WTC11 (cell line): ENCODE measurements at places on chromosomes 5 and 9. TPM values are rescaled to one million over a fixed set of nuclear protein-coding genes. Genes with fewer than 3 reads are reported as not detected.

Gene TLE1
- total RNA-seq: 93.2 to 97.7 TPM (median 93.9 TPM) in 3 replicates

Gene FOXD1
- 7.0 to 10.3 TPM (median 7.9 TPM) in 3 replicates for total RNA-seq

Gene SPINK4
- not detected in 3 replicates for total RNA-seq

Gene DOCK8
- total RNA-seq: 2.6 to 3.2 TPM (median 2.7 TPM) in 3 replicates

Gene CSF2
- 0.25 TPM in 1 of 3 replicates, not detected in the others for total RNA-seq

Gene FGFR4
- total RNA-seq: 108 to 122 TPM (median 111 TPM) in 3 replicates

Gene PAIP2
- 122 to 126 TPM (median 126 TPM) in 3 replicates for total RNA-seq

Gene GPR151
- not detected in 3 replicates for total RNA-seq

Gene ADAMTS13
- 12.0 to 16.4 TPM (median 15.9 TPM) in 3 replicates for total RNA-seq

Gene SLC25A2
- 0.24 TPM in 1 of 3 replicates, not detected in the others for total RNA-seq

Gene FRRS1L
- 0.71 to 1.1 TPM (median 1.0 TPM) in 3 replicates for total RNA-seq

Gene TMEM174
- not detected in 3 replicates for total RNA-seq

Gene LHX3
- total RNA-seq: 0.11 TPM in 1 of 3 replicates, not detected in the others

Gene ANXA2R
- 0.72 to 1.1 TPM (median 0.96 TPM) in 3 replicates for total RNA-seq

Gene CSF1R
- total RNA-seq: 0.07 to 0.20 TPM (median 0.14 TPM) in 3 replicates

Gene PFN3
- total RNA-seq: 0.48 TPM in 1 of 3 replicates, not detected in the others

Gene IRX4
- 7.0 to 9.0 TPM (median 7.6 TPM) in 3 replicates for total RNA-seq

Gene PCDHGC5
- 1.1 to 1.5 TPM (median 1.1 TPM) in 3 replicates for total RNA-seq

Gene LURAP1L
- total RNA-seq: 1.2 to 1.7 TPM (median 1.3 TPM) in 3 replicates

Gene TMEM252
- total RNA-seq: not detected in 3 replicates

Gene HK3
- 0.17 to 0.18 TPM in 2 of 3 replicates, not detected in the other for total RNA-seq

Gene PHF19
- 29.3 to 39.0 TPM (median 35.4 TPM) in 3 replicates for total RNA-seq

Gene CDO1
- 13.2 to 22.7 TPM (median 20.0 TPM) in 3 replicates for total RNA-seq

Gene CENPH
- 79.0 to 87.4 TPM (median 86.4 TPM) in 3 replicates for total RNA-seq

Gene NOXA1
- total RNA-seq: 2.9 to 5.9 TPM (median 4.8 TPM) in 3 replicates

Gene PCDHB6
- total RNA-seq: 0.23 to 0.37 TPM (median 0.24 TPM) in 3 replicates

Gene ROPN1L
- total RNA-seq: 0.27 TPM in 1 of 3 replicates, not detected in the others

Gene PCDHGB3
- 3.3 to 4.2 TPM (median 3.5 TPM) in 3 replicates for total RNA-seq

Gene PCDHAC2
- total RNA-seq: 6.7 to 11.3 TPM (median 7.9 TPM) in 3 replicates

Gene PCA3
- total RNA-seq: not detected in 3 replicates

Gene DIPK1B
- 45.4 to 49.8 TPM (median 48.9 TPM) in 3 replicates for total RNA-seq

Gene ORM2
- total RNA-seq: 0.73 to 1.6 TPM (median 1.0 TPM) in 3 replicates

Gene ANXA1
- 1.1 to 2.1 TPM (median 1.7 TPM) in 3 replicates for total RNA-seq

Gene SARDH
- total RNA-seq: 8.5 to 15.2 TPM (median 13.7 TPM) in 3 replicates

Gene CDHR2
- 0.44 to 1.1 TPM (median 0.63 TPM) in 3 replicates for total RNA-seq

Gene SMIM33
- total RNA-seq: not detected in 3 replicates

Gene DIMT1
- 30.3 to 33.9 TPM (median 31.1 TPM) in 3 replicates for total RNA-seq

Gene FNIP1
- 17.2 to 20.0 TPM (median 19.0 TPM) in 3 replicates for total RNA-seq

Gene KCNN2
- total RNA-seq: 11.9 to 13.1 TPM (median 12.0 TPM) in 3 replicates

Gene RFESD
- 2.7 to 5.7 TPM (median 4.5 TPM) in 3 replicates for total RNA-seq

Gene UBQLN1
- 103 to 110 TPM (median 105 TPM) in 3 replicates for total RNA-seq

Gene HBEGF
- 2.2 to 4.0 TPM (median 2.5 TPM) in 3 replicates for total RNA-seq

Gene SNX30
- 11.8 to 13.4 TPM (median 12.1 TPM) in 3 replicates for total RNA-seq

Gene CCDC152
- total RNA-seq: 15.1 to 19.0 TPM (median 18.8 TPM) in 3 replicates

Gene ALDOB
- total RNA-seq: 0.85 to 1.5 TPM (median 0.94 TPM) in 3 replicates

Gene DMRT3
- not detected in 3 replicates for total RNA-seq

Gene CNTFR
- total RNA-seq: 8.7 to 18.0 TPM (median 9.9 TPM) in 3 replicates

Gene MZB1
- total RNA-seq: 0.85 to 1.8 TPM (median 1.1 TPM) in 3 replicates

Gene SURF1
- 33.3 to 36.4 TPM (median 35.6 TPM) in 3 replicates for total RNA-seq

Gene GNA14
- 20.4 to 26.7 TPM (median 21.0 TPM) in 3 replicates for total RNA-seq
